ENCODE measurements at places on chromosomes 12 and 14.
A peak's percentile ranks its signal among the peaks of the same experiment; 100 is the strongest.

- DNase-seq: no peak
These were observed 36.9 kb upstream of the CRACR2A start for GRCh38 chr12:3789838-3790237.

DNA sequence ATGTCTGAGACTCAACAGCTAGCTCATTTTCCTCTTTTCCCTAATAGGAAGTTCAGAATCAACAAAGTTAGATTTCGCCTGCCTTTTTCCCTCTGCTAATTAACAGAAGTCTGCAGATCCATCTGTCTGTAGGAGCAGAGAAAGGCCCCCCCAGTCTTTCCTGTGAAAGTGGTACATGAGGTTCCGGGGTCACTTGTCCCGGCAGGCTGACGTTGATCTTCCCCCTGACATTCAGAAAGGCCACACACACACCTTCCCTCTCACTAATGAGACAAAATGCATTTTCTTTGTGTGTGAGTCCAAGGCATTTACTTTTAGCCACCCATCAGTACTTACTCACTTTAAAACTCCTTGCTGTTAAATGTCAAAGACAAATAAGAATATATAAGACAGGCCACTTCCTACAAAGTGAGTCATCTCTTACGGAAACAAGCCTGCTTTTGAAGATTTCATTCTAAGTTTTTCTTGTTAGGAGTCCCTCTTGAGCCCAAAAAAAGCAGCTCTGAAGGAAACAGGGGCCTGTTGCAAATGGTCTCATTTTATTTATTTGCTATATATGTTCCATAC lies 138.7 kb downstream of the TTC7B start:
- DNase-seq: no peak

- DNase-seq: peak; percentile 18
These were observed 947 bp upstream of the LRRC9 start for GRCh38 chr14:59918824-59919569.

- DNase-seq: no peak
These were observed 874 bp upstream of the YARS2 start for GRCh38 chr12:32756476-32757066.

GRCh38 chr12:65630555-65630954 lies 193.7 kb upstream of the HMGA2 start:
- no peak for DNase-seq

- no peak for DNase-seq
These were observed 96.7 kb downstream of the NUAK1 start for GRCh38 chr12:106042037-106042436.

DNA sequence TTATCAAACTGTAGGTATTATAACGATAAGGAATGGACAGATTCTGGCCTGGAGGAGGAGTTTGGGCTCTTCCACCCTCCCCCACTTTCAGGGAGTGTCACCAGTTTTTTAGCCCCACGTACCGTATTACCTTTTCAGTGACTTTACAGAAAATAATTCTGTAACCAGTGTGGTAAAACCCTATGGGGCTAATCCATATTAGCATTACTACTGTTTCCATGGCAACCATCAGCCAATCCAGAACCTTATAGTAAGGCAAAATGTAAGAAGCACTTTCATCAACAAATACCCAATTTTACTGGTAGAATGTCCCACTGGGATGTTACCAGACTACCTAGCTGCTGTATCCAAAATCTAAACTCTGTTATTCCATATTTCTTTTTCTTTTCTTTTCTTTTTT lies 50.7 kb downstream of the BICDL1 start:
- DNase-seq: no peak

DNA sequence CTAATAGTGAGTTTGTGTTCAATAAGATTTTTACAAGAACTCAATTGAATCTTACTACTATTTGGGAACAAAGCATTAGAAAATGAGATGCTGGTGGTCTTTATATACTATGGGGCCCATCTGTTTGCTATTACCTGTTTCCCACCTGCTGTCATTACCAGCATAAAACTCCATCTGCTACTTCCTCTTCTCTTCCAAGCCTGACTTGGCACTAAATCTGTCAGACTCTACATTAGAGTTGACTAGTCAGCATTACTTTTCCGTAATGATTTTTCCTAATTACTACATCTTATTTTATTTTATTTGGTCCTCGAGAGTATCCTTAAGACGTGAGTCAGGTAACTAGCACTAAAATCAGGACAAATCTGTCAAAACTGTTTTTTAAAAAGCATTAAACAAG lies 68.1 kb upstream of the KRR1 start:
- no peak for DNase-seq

- DNase-seq: no peak
These were observed 1.2 kb upstream of the FBXO33 start for GRCh38 chr14:39433452-39433813.

GRCh38 chr12:84294246-84294645 lies 618.4 kb downstream of the SLC6A15 start:
- no peak for DNase-seq

- no peak for DNase-seq
These were observed 121.8 kb downstream of the BBS10 start for GRCh38 chr12:76226397-76226796.

DNA sequence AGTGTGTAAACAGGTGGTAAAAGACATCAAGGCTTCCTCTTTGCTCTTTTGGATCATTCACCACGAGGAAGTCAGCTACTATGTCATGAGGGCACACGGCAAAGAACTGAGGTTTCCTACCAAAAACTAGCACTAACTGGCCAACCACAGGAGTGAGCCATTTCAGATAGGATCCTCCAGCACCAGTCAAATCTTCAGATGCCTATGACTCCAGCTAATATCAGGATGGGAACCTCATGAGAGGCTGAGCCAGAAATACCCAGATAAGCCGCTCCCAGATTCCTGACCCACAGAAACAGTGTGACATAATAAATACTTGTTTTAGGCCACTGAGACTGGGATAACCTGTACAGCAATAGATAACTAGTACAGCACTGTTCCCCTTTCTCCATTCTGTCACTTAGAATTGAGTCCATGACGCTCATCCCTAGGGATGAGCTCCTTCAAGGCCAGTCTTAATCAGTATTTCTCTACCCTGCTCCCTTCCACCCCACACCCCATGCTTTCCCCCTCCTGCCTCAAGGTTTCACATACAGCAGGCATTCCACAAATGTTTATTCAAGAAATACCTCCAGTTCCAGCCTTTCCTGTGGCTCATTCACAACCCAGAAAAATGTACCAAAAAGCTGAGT lies 68.4 kb downstream of the PPM1H start:
- DNase-seq: peak; percentile 88

DNA sequence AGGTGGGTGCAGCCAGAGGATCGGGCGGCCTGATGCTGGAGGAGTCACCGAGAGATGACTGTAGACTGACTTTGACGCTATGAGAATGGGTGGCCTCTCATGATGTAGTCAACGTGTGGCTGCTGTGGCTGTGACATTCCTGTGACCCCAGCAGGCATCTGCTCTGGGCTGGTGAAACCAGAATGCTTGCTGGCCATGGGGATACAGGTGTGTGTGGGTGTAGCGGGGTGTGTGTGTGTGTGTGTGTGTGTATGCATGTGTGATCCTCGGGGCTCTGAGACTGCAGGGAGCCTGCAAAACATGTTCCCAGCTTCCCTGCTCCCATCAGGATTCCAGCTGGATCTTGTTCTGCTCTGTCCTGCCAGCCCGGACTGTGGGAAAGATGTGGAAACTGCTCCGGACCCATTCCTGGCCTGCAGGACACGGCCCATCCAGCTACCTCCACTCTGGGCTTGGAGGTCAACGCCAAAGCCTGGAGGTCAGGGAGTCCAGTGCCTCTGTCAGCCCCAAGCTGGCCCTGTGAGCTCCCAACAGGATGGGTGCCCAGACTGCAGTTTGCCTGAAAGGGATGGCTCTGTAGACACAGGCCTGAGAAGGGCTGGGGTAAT lies 18.8 kb upstream of the HHIPL1 start:
- DNase-seq: no peak

DNA sequence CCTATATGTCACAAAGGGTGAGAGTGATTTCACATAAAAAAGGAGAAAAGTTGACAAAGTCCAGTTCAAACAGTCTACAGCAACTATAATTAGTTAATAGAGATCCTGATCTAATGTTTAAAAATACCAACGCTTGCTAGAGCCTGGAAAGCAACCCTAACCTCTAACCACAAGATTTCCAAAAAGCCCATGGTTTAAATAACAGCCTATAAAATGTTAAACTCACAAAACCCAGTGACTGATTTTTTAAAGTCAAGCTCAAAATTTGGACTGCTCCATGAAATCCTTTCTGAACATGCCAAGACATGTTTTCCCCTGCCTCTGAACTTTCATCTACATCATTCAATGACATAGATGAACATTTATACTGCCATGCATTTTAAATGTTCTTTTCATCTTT lies 81.6 kb downstream of the PLEKHG7 start:
- no peak for DNase-seq

Measured in kidney glomerular epithelial cell (primary cell).